Tibial nerve (tissue), 4 donors: ENCODE measurements at places on chromosomes 16 and 17. TPM values are rescaled to one million over a fixed set of nuclear protein-coding genes. Genes with fewer than 3 reads are reported as not detected.
A peak's percentile ranks its signal among the peaks of the same experiment; 100 is the strongest.

Gene KRT40
- total RNA-seq: not detected

Gene ZNF267
- 8.8 TPM for total RNA-seq

Gene CHST4
- not detected for total RNA-seq

Gene SPHK1
- 16.7 TPM for total RNA-seq

Gene WIPF2
- total RNA-seq: 10.0 TPM

Gene KCNJ2
- total RNA-seq: 18.0 TPM

Gene NXN
- 28.4 TPM for total RNA-seq

Gene RAB37
- total RNA-seq: 3.3 TPM

Gene CIBAR2
- total RNA-seq: not detected

Gene KCNH6
- total RNA-seq: not detected

Gene KCNG4
- total RNA-seq: 0.30 TPM

Gene KRTAP4-6
- not detected for total RNA-seq

Gene HBZ
- not detected for total RNA-seq

Gene ZNF469
- 1.8 TPM for total RNA-seq

- DNase-seq: no peak
These were observed 3.3 kb upstream of the ELMO3 start for GRCh38 chr16:67195676-67196075.

DNA sequence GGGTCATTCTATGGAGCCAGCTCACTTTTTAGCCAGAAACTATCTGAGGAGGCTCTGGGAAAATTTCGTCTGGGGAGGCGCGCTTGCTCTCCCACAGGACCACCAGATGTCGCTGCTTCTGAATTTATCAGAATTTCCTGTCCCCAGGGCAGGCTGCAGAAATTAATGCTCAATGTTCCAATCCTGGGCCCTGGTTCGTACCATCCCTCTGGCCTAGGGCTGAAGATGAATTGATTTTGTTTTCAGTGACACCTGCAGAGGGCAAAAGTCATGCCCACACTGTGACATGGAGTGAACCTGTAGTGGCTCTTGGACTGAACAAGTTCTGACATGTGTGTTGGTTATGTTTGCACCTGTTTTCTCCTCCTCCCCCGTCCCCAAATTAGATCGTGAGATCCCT, 482.6 kb downstream of the NPIPA7 start:
- DNase-seq: peak; percentile 45

DNA sequence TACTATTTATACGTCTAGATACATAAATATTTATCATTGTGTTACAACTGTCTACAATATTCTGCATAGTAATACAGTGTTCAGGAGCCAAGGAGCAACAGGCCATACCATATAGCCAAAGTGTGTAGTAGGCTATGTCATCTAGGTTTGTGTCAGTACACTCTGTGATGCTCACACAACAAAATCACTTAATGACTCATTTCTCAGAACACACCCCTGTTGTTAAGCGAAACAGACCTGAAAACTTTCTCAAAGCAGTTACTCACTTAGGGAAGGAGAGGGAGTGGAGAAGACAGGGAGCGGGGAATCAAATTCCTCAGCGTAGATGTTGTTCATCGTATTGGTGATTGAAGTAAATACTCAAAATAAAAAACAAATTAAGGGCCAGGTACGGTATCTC, 269.5 kb downstream of the STX8 start:
- no peak for DNase-seq

DNA sequence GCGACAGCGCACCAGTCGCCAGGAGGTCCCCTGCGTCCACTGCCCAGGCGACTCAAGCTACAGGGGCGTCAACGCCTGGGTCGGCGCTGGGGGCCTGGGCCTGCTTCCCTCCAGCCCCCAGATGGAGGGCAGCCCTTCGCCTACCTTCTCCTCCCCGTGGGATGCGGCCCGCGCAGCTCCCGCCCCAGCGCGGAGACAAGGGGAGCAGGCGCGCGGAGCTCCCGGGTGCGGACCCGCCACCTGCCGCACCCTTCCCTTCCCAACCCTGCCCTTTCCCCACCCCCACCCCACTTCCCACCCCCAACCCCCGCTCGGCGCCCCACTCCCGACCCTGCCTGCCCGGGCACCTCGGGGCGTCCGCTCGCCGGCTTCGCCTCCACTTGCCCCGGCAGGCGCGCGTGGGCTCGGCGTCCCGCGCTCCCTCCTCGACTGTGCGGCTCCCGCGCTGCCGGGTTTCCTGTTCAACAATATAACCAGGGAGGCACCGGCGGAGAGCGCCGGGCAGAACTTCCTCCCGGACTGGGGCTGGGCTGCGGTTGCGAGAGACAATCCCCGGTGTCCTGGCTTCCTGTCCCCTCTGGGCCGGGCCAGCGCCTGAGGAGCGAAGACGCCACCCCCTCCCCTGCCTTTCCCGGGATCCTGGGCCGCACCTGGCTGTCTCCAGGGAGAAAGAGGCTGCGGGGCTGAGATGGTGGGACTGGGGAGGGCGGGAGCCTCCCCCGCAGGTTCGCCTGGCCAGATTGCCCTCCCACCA, at the start of gene ARHGAP27:
ARHGAP27 (minus strand) TSS at position 466 of the 754 bp plus-strand sequence. CDS start 2,591 bp downstream, outside the sequence.
- peak; percentile 24 for DNase-seq

DNA sequence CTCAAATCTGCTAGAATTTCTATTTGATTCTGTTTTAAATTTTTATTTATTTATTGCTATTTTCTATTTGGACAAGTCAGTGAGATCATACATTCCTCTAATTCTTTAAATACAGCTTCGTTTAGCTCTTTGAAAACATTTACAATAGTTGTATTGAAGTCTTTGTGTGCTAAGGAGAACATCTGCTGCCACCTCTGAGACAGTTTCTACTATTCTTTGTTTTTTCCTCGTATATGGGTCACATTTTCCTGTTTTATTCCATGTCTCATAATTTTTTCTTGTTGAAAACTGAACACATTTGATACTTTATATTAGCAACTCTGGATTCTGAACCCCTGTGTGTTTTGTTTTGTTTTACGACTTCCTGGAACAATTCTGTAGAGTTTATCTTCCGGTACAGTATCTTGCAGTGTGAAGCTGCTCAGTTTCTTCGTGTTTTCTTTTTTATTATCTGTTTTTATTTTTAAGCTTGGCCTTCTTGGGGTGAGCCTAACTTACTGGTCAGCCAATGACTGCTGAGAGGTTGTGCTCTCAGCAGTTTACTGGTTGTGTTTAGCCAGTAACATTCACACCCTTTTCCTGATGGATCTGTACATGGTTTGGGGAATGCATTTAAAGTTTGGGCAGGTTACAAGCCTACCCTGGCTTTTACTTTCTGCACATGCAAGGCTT, 99.0 kb downstream of the CA4 start:
- DNase-seq: no peak

DNA sequence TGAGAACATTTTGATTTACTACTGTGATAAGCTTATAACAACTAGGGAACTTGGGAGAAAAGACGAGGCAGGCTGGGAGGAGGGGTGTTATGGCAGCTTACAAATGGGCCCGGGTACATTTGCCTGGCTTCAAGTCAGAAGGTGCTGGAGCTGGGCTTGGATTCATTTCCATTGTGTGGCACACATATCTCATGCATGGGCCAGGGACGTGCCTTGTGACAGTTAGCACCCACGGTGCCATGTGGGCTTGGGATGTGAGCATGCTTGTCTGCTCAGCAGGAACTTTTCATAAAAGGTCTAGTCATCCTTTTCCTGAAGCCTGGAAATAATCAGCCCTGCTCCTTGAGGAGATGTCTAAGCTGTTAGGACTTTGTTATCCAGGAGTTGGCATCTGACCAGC, 572.2 kb downstream of the CDH13 start:
- no peak for DNase-seq

- no peak for DNase-seq
These were observed 11.6 kb upstream of the CBX4 start for GRCh38 chr17:79850571-79851460.

GRCh38 chr17:45305530-45306087, 11.2 kb downstream of the MAP3K14 start:
- DNase-seq: no peak

GRCh38 chr16:65644821-65645220, 523.0 kb upstream of the CDH11 start:
- no peak for DNase-seq

GRCh38 chr16:88058136-88058535, 106.9 kb downstream of the BANP start:
- DNase-seq: no peak

- no peak for DNase-seq
These were observed 99.0 kb downstream of the OR1D5 start for GRCh38 chr17:2964370-2964769.

DNA sequence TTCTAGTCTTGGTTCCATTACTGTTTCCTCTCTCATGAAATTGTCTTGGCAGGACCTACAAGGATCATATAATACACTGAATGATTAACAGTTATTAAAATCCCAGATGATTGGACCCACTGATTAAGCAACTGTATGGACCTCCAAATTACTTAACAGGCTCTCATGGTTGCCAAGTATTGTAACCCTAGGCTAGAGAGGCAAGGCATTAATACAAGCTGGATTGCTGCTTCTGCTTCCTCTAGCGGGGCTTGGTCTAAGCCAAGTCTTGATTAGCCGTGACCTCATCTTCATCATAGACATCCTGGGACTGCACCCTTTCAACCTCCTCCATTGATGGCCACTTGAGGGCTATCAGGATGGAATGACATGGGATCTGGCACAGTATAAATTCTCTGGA, 46.9 kb downstream of the SYCE1L start:
- DNase-seq: no peak

- DNase-seq: no peak
These were observed 546.1 kb downstream of the MAF start for GRCh38 chr16:79054211-79054984.

DNA sequence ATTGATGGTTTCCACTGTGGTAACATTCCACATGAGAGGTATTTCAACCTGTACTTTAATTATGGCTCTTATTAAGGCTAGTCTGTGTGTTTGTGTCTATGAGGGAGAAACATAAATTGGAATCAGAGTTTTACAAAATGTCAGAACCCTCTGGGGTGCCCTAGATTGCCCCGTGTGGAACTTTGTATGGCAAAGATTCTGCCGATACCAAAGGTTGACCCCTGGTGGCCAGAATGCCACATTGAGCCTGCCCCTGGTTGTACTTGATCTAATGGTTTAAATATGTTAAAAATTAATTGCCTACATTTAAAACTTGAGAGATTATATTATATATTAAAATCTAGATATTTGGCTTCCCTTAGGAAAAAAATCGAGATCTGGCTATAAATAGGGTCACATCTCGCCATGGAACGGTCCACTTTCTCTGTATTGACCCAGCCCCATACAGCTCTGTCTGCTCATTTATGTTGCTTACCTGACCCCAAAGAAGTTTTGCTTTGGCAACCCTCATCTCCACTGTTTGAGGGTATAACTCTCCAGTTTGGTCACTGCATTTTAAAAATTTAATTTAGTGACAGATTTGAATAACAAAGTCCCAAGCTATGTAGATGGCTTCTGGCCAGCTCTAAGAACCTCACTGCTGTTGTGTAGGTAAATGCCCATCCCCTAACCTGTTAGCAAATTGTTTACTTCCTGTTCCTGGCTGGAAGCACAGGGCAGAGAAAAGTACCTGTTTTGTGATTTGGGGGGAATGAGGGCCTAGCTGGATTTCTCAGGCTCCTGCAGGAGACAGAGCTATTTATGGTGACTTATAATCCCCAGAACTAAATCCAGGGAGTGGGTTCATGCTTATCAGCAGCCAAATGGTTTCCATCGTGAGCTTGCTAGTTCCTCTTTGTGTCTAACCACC, 95.0 kb downstream of the PLCG2 start:
- peak; percentile 49 for DNase-seq

DNA sequence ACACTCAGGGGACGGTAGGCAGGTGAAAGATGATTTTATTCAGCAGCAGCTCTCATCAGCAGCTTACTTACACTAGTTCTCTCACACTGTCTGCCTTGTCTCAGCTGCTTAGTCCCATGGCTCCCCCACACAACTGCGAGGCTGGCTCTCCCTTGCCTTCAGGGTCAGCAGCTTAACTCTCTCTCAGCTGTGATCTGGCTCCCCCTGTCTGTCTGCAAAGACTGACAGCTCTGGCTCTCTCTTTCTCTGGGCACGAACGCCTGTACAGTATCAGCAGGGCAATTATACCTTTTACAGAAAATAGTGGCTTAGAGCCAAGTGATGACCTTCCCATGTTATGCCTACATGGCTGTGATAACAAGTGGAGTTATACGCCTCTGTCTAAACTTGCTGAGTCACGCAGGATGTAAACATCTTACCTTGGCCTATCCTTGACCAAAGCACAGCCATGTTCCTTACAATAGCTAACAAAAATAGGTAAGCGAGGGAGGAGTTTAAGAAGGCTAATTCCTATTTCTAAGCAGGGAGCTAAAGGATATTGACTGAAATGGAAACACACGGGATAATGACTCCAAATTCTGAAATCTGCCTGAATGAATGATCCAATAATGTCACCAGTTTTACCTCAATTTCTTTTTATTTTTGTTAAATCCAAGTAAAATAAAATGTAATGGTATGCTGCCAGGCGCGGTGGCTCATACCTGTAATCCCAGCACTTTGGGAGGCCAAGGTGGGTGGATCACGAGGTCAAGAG, 1.1 kb upstream of the NDUFAB1 start:
- DNase-seq: no peak
